ENCODE measurements at places on chromosomes 1 and 21.
A peak's percentile ranks its signal among the peaks of the same experiment; 100 is the strongest.

DNA sequence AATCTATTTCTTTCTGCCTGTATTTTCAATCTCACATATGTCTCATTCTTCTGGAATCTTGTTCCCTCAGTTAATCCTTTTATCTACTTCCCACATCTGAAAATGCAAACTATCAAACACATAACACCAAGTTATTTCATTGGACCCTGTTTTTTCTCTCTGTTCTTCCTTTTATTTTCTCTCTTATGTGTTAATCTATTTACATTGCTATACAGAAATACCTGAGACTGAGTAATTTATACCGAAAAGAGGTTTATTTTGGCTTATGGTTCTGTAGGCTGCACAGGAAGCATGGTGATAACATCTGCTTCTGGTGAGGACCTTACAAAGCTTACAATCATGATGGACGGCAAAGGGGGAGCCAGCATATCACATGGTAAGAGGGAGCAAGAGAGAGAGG is 247.6 kb downstream of the TGFB2 start:
- H3K4me1 ChIP-seq: no peaks in the 10 kb centered on the region
- no peak for DNase-seq
- no peak overlapping the region for H3K27ac ChIP-seq
- no peak overlapping the region for H3K4me3 ChIP-seq

DNA sequence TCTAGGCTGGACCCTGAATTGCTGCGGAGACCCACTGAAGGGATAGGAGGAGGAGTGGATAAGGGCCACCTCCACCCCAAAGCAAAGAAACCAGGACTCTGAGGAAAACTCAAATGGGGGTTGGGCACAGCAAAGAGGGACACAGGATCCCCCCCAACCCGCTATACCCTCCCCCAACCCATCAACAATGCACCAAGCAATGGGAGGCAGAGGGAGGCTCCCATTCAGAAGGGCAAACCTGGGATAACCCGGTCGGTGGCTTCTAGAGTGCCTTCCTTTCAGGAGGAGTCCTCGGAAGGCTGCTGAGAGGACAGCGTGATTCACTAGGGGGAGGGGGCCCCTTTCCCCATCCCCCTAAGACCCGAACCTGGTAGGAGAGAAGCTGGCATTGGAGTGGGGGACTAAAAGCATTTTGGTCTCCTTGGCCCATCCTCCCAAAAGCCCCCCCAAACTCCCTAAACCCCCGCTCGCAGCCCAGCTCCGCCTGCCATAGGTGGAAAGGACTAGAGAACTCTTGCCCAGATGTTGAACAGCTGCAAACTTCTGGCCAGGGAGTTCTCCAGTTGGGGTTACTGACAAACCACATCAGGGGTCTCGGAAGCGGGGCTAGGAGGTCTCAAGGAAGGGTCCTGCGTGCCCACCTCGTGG is 1.3 kb downstream of the MEF2D start:
- DNase-seq: peak; percentile 36
- no peaks in the 10 kb centered on the region for H3K27me3 ChIP-seq
- H3K27ac ChIP-seq: peak overlapping the region; percentile 74

DNA sequence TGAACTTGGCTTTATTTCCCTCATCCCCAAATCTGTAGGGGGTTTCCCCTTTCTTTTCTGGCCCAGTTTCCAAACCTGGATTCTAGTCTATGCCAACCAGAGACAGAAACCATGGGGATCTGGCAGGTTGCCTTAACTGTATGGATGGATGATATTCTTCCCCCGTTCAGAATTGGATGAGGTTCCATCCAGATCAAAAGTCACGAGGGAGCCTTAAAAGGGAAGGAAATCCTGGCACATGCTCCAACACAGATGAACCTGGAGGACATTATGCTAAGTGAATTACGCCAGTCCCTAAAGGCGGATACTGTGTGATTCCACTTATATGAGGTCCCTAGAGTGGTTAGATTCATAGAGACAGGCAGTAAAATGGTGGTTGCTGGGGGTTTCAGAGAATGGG is 124.4 kb downstream of the HUNK start:
- no peak overlapping the region for H3K27ac ChIP-seq
- no peaks in the 10 kb centered on the region for H3K4me1 ChIP-seq
- H3K4me3 ChIP-seq: no peak overlapping the region
- no peaks in the 10 kb centered on the region for H3K36me3 ChIP-seq
- no peak for DNase-seq

DNA sequence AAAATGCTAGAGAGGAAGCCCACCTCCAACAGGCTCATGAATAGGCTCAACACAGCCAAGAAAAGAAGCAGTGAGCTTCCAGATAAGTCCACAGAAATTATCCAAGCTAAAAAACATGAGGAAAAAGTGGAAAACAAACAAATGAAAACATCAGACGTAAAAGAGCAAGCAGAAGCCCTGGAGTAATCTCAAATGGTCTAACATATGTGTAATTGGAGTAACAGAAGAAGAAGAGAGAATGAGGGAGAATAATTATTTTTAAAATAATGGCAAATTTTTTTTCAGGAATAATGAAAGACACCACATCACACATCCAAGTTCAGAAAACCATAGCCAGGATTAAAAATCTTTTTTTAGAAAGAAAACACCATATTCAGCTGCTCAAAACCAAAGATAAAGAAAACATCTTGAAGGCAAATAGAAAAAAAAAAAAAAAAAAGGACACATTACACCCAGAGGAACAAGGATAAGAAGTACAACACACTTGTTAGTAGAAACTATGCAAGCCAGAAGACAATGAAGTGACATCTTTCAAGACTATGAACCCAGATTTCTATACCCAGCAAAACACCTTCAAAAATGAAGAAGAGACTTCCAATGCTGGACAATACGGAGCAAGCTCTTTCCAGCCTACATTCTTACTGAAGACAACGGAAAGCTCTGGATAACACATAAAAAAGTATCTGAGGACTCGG is 10.6 kb upstream of the SUMO3 start:
- H3K4me1 ChIP-seq: peaks cover 6% of the 10 kb centered on the region
- DNase-seq: no peak
- no peak overlapping the region for H3K4me3 ChIP-seq
- H3K36me3 ChIP-seq: peaks cover 3% of the 10 kb centered on the region
- no peak overlapping the region for H3K27ac ChIP-seq

DNA sequence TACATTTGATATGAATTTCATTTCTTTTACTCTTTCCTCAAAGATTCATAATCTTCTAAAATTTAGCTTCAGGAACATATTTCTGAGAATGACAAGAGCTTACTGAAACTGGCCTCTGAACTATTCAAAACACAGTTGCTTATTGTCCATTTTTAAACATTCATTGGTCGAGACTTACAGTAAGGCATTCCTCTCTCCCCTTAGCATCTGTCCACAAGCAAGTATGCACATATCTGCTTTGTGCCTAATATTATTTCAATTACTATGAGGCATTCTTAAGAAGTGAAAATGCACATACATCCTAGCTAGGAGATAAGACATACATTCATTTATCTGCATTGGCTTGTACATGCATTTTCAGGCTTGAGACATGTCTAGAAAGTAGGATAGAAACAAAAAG is 488.7 kb downstream of the PTBP2 start:
- H3K27ac ChIP-seq: no peak overlapping the region
- H3K36me3 ChIP-seq: no peaks in the 10 kb centered on the region
- no peak for DNase-seq
- H3K27me3 ChIP-seq: no peaks in the 10 kb centered on the region
- no peak overlapping the region for H3K4me3 ChIP-seq
- H3K4me1 ChIP-seq: no peaks in the 10 kb centered on the region

DNA sequence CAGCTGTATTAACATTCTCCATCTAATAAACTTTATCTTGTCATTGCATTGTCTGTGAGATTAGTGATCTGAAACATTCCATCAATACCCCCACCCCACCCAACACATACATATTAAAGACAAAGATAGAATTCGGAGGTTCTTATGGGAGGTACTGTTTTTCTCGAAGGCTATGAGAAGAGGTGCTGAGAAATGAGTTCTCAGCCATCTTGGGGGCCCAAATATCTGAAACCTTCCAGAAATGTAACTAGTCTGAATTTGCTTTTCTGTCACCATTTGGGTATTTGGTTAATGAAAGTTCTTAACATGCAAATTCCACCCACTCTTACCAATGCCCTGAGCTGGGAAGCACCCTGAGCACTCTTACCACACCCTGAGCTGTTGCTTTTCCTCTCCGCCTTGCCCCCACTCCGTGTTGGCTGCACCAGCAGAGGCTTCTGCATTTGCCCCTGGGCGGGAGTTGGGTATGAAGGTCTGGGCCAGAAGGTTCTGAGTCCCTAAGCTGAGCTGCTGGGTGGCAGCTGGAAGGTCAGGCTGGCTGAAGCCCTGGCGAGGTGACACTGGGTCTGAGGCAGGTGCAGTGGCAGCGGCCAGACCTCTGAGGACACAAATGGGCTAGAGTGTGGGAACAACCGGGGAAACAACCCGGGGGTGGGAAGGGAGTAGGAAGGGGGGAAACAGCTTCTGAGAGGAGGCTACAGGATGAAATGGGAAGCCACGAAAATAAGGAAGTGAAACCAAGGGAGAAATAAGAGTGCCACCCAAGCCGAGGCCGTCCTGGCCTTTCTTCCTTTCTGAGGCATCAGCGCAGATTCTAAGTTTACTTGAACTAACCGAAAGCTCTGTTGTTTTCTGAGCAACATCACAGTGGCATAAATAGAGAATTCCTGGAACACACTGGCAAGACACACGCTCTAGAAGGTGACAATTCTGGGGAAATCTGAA is 26.3 kb upstream of the IER5 start:
- peaks cover 17% of the 10 kb centered on the region for H3K4me1 ChIP-seq
- H3K27me3 ChIP-seq: no peaks in the 10 kb centered on the region
- DNase-seq: peak; percentile 43

GRCh38 chr1:161945306-161946060 is 78.2 kb downstream of the OLFML2B start:
- DNase-seq: no peak
- H3K27me3 ChIP-seq: no peaks in the 10 kb centered on the region
- H3K27ac ChIP-seq: no peak overlapping the region
- H3K36me3 ChIP-seq: peaks cover 37% of the 10 kb centered on the region

GRCh38 chr1:179632868-179633267 is 41.2 kb downstream of the TDRD5 start:
- H3K4me1 ChIP-seq: no peaks in the 10 kb centered on the region
- H3K27me3 ChIP-seq: peaks cover 3% of the 10 kb centered on the region
- H3K27ac ChIP-seq: no peak overlapping the region
- DNase-seq: no peak
- H3K36me3 ChIP-seq: no peaks in the 10 kb centered on the region

DNA sequence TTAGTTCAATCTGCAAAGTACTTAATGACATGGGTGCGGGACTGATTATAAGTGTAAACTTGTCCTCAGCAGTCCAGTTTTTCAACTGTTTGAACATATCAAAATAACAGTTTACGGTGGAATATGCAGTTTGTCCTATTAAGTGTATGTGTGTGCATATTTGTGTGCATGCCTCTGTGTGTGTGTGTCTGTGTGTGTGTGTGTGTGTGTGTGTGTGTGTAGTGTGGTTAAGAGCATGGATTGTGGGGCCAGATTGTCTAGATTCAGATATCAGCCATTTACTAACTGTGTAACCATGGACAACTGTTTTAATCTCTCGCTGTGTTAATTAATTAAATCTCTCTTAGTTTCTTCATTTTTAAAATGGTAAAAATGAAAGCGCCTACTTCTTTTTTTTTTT is 39.0 kb downstream of the NEXN start:
- H3K27ac ChIP-seq: peak overlapping the region; percentile 65
- H3K36me3 ChIP-seq: peaks cover 2% of the 10 kb centered on the region
- DNase-seq: no peak
- peak overlapping the region; percentile 72 for H3K4me3 ChIP-seq
- H3K4me1 ChIP-seq: peaks cover 7% of the 10 kb centered on the region

DNA sequence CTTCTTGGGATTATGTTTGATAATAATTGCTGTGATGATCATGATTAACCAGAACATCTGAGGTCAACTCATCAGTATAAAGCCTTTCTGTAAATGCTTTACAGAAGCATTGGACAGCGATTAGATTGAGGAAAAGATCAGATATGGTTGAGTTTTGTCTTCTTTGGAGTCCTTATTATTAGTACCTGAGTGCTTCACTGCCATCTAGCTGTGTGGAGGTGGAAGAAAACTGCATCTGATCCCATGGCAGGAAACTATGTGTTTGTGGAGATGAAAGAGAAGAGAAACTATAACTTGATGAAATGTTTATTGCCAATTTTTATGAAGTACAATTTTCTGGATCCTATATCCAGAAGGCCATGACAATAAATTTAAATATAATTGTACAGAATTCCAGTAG is 11.4 kb downstream of the FLG2 start:
- no peak overlapping the region for H3K27ac ChIP-seq
- H3K27me3 ChIP-seq: peaks cover 9% of the 10 kb centered on the region
- peaks cover 2% of the 10 kb centered on the region for H3K4me1 ChIP-seq
- no peak for DNase-seq

GRCh38 chr1:187226396-187226795 is 397.6 kb downstream of the PLA2G4A start:
- H3K27me3 ChIP-seq: no peaks in the 10 kb centered on the region
- H3K36me3 ChIP-seq: no peaks in the 10 kb centered on the region
- H3K4me1 ChIP-seq: no peaks in the 10 kb centered on the region
- H3K27ac ChIP-seq: no peak overlapping the region
- no peak for DNase-seq
- H3K4me3 ChIP-seq: no peak overlapping the region

GRCh38 chr1:19517017-19517416 is 31.7 kb upstream of the CAPZB start:
- H3K27me3 ChIP-seq: no peaks in the 10 kb centered on the region
- H3K27ac ChIP-seq: no peak overlapping the region
- no peak overlapping the region for H3K4me3 ChIP-seq

DNA sequence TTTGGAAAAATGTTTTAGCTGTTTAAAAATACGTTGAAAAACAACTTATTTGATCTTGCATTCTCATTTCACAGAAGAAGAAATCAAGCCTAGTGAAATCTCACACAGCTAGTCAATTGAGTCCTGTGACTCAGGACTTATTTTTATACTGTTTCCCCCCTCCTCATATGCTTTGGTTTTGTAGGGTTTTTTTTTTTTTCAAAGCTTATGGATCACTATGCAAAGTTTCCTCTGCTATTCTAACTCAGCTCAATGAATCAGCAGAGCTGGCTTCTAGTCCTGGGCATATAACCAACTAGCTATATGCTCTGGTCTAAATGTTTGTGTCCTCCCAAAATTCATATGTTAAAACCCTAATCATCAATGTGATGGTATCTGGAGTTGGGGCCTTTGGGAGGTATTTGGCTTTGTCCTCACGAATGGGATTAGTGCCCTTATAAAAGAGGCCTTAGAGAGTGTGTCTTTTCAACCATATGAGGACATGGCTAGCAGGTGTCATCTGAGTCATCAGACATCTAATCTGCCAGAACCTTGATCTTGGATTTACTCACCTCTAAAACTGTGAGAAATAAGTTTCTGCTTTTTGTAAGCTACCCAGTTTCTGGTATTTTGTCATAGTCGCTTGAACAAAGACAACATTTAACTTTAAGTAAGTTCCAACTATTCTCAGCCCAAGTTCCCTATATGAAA is 317.2 kb upstream of the C1orf87 start:
- no peak overlapping the region for H3K27ac ChIP-seq
- no peaks in the 10 kb centered on the region for H3K4me1 ChIP-seq

DNA sequence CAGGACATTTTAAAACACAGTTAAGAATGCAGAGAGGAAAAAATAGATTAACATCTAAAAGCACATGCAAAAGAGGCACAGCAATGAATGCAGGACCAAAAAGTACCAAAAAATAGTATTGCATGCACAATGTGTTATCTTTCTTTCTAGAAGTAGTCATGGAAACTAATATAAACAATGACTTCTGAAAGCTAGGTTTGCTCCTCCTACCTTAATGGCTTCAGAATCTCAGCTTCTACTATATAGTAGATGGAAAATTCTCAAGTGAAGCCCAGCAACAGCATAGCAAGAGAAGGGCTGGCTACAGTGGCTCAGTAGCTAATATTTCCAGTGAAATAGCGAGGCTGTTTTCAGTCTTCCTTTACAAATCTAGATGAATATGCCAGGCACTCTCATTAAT is 125.1 kb downstream of the CRB1 start:
- DNase-seq: no peak
- H3K4me1 ChIP-seq: peaks cover 14% of the 10 kb centered on the region
- H3K36me3 ChIP-seq: no peaks in the 10 kb centered on the region
- H3K27ac ChIP-seq: no peak overlapping the region
